ENCODE measurements at places on chromosomes 12 and 14.

GRCh38 chr14:35986219-35986573 lies 160.1 kb downstream of the BRMS1L start:
- DNase-seq: no peak

- DNase-seq: no peak
Measured at GRCh38 chr14:33979613-33980276, 28.9 kb upstream of the EGLN3 start.

DNA sequence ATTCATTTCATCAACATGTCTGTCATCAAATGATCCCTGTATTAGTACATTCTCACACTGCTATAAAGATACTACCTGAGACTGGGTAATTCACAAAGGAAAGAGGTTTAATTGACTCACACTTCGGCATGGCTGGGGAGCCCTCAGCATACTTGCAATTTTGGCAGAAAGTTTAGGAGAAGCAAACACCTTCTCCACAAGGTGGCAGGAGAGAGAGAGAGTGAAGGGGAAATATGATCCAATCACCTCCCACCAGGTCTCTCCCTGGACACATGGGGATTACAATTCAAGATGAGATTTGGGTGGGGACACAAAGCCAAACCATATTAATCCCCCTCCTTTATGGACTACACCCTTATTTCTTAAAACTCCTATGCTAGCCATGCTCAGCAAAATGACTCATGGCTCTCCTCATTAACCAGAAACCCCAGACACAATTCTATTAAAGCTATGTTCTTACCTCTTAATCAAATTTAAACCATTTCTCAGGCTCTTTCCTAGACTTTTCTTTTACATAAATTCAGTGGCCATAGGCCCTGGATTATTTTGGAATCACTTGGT lies 932.3 kb downstream of the FLRT2 start:
- no peak for DNase-seq

DNA sequence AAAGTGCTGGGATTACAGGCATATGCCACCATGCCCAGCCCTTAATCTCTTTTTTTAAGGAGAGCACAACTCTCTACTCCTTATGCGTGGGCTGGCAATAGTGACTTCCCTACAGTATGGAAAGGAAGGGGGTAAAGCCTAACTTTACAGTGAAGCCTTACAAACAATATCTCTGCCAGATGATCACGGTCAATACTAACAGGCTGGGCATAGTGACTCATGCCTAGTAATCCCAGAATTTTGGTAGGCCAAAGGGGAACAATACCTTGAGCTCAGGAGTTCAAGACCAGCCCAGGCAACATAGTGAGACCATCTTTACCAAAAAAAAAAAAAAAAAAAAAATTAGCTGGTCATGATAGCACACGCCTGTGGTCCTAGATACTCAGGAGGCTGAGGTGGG lies 5.6 kb downstream of the PYM1 start:
- DNase-seq: no peak

- DNase-seq: no peak
Measured at GRCh38 chr14:70894868-70895267, 12.4 kb upstream of the PCNX1 start.

All from GM13976 (cell line).